ENCODE measurements at places on chromosomes 5 and 9. TPM values are rescaled to one million over a fixed set of nuclear protein-coding genes. Genes with fewer than 3 reads are reported as not detected.

SERF1A gene
- total RNA-seq, result 3.7 TPM

WDR31 gene
- 4.8 TPM for total RNA-seq

TMEM215 gene
- total RNA-seq, result 0.44 TPM

PCYOX1L gene
- 15.7 TPM for total RNA-seq

FOXD4 gene
- total RNA-seq, result 0.66 TPM

DNA sequence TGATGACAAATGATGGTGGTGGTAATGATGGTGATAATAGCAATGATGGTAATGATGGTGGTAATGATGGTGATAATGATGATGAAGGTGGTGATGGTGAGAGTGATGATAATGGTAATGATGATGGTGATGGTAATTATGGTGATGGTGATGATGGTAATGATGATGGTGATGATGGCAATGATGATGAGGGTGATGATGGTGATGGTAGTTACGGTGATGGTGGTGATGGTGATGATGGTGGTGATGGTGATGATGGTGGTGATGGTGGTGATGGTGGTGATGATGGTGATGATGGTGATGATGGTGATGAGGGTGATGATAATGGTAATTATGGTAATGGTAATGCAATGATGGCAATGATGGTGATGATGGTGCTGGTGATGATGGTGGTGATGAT, 91.1 kb downstream of the DAP start:
- no peak for DNase-seq

DNA sequence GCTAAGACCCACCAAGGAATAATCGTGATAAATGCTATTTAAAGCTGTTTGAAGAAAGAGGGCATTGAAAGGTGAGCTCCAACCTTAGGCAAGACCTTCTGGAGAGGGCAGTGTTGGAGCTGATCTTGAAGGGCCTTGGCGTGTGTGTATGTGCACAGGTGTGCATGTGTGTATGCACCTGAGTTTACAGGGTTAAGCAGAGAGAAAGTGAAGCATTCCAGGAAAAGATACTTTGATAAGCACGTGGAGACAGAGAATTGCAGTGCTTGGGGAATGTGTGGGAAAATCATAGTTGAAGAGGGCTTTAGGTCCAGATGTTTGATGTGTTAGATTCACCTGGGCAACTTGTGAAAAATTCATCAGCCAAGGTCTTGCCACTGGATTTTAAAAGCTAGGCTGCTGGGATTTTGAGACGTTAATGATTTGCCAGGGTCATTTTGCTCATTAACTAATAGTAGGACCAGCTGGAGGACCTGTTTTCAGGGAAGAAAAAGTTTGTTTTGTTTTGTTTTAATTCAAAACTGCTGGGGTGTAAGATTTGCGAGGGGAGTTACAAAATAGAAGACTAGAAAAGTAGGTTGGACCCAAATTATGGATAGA, 78.3 kb upstream of the ANKRD55 start:
- DNase-seq, result no peak

DNA sequence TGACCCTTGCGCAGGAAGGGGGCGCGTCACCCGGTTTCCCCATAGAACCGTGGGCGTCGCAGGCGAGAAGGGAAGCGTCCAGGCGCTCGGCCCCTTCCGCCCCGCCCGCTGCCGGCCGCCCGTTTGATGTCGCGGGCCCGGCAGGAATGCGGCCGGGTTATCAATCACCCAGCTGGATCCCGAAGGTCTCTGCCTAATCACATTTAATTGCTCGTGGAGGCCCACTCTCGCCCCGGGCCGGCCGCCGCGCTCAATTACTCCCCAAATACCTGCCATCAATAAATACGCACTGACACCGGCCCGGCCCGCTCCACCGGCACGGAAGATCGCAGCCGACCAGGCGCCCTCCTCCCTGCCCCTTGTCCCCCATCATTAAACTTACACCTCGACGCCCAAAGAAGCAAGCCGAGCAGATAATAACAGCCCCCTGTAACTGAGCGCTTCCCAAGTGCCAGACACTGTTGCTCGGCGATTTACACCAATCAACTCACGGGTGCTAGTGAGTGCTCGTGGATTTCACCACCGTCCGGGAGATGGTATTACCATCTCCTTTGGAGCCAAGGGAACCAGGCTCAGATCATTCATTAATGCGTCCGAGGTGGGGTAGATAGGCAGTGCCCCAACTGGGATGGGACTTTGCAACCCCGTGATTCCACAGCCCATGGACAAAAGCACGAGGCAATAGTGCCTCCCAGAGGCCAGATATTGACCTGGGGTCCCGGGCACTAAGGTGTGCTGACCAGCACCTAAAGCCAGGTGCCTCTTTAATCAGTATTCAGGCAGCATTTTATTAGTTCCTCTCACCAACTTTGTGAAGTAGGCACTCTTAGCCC, 11.3 kb downstream of the MSX2 start:
- peak; percentile 39 for DNase-seq

DNA sequence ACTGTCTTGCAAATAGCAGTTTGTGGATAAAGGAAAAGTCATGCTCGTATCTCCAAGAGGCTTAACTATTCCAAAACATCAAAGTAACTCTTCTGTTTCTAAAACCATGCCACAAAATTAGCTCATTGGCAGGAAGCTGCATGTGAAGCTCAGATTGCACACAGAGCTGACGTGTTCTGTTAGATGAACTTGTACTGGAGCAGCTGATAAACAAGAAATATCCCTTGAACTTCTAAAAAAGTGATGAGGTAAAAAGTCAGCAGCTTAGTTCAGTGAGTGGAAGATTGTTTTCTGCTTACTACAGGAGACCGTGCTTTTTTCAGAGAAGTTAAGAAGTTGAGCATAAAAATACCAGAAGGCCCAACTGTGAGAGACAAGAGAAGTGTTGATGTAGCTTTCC, 113.2 kb downstream of the SLC12A2 start:
- no peak for DNase-seq

DNA sequence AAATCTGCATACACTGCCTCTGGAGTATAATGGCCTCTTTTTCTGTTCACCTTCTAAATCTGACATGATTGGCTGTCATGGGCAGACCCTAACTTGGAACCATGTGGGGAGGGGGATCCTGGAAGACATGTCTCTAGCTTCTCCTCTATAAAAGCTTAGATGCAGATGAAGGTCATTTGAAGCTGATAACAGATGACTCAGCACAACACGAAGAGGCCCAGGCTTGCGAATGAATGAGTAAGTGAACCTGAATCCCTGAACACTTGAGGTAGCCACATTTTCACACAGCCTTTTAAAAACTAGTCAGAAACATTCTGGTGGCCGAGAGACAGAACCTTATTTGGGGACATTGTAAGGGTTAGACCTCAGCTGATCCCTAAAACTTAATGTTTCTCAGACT, 282.6 kb downstream of the ELAVL2 start:
- no peak for DNase-seq

DNA sequence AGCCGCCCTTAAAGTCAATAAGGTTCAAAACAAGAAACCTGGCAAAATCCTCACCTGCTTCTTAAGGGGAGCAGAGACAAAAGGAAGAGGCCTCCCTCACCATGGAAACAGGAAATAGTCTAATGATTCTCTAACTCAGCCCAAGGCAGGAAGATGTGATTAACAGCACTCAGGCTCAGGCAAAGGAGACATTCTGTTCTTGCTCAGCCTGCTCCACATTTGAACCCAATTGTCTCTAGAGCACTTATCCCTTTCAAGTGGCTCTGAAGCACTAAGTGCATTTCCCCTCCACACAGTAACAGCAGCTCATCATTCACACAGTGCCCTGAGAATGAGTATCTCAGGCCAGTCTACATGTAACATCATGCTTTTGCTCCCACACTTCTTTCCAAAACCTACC, 72.3 kb downstream of the NIPSNAP3B start:
- DNase-seq, result peak; percentile 82

DNA sequence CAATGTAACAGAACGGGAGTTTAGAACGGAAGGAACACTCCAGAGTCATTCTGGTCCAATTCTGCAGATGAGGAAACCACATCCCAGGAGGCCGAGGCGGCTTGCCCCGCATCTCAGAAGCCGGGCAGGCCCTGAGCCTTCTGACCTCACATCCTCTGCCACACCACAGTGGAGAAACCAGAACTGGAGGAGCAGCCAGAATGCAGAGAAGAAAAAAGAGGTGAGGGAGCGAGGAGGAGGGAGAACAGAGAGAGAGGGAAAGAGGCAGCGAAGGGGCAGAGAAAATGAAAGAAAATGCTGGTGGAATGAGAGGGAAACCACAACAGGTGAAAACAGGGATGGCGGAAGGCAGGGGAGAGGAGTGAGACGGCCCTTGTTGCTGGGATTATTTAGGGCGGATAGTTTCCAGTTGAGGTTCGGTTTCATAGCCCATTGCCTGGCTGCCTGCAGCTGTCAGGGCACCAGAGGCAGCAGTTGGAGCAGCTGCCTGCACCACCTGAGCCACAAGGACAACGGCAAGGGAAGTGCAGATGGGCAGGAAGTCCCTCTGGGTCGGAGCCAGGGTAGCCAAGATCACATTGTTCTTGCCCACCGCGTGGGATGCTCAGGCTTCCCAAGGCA, at the start of gene HMHB1:
Gene HMHB1, plus strand, starts transcription at position 77 of the 621 bp plus-strand sequence.
- no peak for DNase-seq

- no peak for DNase-seq
Observed at GRCh38 chr9:91077624-91078368, 276.2 kb downstream of the SYK start.

GRCh38 chr5:107557051-107557658, 113.6 kb downstream of the EFNA5 start:
- no peak for DNase-seq

- DNase-seq, result no peak
Observed at GRCh38 chr9:99231711-99232110, 9.6 kb downstream of the SEC61B start.

DNA sequence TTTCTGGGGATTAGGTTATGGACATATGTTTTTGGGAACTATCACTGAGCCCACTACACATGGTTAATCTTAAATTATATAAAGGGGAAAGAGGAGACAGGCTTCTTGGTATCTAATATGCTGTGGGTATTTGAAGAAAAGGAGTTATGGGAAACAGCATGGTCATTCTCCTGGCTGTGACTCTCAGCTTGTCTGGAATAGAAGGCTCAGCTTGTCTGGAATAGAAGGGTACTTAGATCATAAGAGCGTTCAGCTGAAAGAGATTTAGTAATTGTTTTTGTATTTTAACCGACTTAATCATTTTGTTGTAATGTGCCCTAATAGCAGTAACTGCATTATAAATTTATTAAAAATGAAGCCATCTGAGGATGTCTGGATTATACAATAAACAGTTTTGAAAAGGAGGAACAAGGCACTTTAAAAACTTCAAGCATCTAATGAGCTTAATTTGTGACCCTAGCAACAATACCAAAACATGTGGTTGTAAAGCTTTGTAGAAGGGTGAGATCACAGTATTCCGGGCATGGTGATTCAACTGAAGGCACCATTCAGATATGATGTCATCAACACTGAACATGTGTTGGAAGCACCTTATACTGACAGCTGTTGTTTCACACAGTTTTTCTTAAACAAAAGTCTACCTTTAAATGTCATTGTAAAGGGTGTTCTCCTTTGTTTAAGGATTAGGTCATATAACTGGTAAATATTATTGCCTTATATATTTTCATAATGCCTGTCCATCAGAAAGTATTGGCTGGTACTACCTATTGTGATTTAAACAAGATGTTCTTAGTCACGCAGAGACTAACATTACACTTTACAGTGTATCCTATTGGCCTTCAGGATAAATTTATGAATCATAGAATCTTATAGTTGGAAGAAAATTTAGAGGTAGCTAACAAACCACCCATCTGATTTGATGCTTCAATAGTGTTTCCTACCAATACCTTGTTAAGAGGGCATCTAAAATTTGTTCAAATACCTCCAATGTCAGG, 2174.1 kb upstream of the WWC1 start:
- DNase-seq, result no peak

DNA sequence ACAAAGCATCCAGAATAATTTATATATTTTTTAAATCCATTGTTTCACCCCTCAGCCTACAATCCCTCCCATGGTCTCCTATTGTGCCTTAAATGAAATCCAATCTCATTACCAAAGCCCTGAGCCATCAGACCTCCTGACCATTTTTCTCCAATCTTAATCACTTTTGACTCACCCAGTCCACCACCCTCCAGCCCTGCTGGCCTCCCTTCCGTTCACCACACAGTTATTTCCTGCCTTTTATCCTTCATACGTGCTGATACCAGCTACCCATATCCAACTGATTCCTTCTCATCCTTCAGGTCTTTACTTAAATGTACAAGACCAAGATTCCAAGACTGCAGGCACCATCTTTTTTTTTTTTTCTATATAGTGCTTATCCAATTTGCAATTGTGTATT, 1026.7 kb upstream of the DMAC1 start:
- DNase-seq, result no peak

DNA sequence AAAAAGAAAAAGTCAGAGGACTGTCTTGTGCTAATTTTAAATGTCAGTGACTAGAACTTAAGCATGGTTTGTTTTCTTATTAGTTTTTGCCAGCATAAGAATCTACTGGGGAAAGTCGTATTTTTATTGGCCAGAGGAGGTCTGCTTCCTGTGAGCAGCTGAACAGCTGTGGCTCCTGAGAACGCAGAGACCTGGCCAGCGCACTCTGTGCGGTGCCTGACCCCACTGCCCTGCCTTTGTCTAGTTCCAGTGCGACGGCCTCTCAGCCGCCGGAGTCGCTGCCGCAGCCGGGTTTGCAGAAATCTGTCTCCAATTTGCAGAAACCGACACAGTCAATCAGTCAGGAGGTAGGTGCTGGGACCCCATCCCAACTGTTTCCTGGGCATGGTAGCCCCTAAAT, 42.5 kb downstream of the PRRC2B start:
- peak; percentile 51 for DNase-seq

DNA sequence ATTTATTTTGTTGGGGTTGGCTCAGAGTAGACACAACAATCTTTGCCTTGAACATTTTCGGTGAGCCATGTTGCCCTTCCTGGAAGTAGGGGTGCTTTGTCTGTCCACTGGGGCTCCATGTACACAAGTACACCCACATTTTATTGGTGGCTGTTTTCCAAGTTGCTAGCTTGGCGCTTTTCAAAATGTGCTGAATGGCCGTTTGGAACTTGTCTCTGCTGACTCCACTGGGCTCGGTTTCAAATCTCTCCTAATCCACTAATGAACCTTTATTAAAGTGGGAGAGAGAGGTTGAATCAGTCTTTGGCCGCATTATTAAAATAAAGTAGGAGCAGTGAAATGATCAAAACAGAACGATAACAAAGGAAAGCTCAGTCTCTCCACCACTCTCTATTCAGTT, 64.6 kb upstream of the TAF11L2 start:
- DNase-seq, result no peak
